COLO829 (cell line): ENCODE measurements at places on chromosomes 4 and X.

DNA sequence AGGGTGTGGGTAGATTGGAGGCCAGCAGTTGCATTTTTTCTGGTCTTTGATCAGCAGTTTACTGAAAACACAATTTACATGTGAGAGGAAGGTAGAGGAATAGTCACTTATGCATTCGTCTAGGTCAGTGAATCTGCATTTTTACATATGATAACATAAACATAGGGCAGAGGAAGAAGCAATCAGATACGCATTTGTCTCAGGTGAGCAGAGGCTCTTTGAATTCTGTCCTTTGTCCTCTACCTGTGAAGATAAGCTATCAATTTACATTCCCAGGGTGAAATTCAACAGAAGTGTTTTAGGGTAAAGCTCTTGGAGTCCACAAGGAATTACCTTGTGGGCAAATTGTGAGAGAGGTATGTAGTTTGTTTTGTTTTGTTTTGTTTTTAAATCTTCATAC, 306.5 kb downstream of the MAGEB5 start:
- DNase-seq, result no peak

- no peak for DNase-seq
Observed at GRCh38 chrX:121496966-121497365, 449.6 kb downstream of the GLUD2 start.

GRCh38 chr4:175542786-175543185, 269.3 kb downstream of the GPM6A start:
- DNase-seq, result no peak

DNA sequence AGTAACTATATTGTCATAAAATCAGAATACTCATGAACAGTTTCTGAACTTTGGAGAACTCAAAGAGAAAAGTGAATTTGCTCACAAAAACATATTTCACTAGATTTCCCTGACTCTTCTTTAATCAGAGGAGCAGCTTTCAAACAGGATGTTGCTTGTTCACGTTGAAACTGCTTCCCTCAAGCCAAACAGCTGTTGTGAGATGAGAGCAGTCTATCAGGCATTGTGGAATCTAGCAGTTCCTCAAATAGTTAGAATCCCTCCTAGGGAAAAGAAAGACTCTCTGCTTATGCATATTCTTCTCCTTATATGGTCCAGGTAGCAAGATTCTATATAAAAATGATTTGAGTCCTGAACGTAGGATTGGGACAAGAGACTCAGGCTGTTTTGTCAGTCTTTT, 1012.1 kb downstream of the FAM133A start:
- no peak for DNase-seq

DNA sequence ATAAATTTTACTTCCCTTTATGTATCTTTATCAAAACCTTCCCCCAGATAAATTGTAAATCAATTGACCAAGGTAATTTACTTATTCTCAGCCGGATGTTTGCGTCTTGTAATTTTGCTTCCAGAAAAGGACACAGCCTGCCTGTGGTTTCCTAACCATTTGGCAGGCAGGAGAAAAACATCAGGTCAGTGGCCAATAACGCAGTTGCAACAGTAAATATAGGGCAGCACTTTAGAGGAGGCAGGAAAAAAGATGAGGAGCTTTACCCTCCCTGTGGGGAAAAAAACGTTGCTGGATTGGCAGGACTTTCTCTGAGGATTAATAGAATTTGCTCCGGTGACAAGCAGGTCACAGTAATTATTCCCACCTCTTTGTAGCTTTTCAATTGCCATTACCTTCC, 2618.1 kb downstream of the ARAP2 start:
- no peak for DNase-seq

GRCh38 chr4:6905516-6906445, 3.8 kb upstream of the TBC1D14 start:
- no peak for DNase-seq

DNA sequence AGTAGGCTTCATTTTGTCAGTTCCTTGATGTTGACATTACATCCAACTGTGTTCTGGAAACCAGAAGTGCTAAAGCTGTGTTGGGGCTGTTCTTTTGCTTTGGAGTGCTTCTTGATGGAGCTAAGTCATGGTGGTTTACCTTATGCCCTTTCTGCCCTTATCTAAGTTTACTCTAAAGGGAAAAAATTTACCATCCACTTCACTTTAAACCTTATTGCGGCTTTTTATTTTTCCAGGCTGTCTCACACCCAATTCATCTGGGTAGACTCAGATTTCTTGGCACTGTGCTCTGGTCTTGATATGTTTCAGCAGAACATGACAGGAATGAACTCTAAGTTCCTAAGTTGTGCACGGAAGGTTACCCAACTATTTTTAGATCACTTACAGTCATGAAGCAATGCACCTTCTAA, 104.7 kb upstream of the TTC29 start:
- DNase-seq, result no peak

DNA sequence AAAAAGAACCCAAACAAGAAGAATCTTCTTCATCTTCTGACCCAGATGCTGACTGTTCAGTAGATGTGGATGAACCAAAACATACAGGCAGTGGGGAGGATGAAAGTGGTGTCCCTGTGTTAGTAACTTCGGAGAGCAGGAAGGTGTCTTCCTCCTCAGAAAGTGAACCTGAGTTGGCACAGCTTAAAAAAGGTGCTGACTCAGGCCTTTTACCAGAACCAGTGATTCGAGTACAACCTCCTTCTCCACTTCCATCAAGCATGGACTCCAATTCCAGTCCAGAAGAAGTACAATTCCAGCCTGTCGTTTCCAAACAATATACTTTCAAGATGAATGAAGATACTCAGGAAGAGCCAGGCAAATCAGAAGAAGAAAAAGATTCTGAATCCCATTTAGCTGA, 307.0 kb downstream of the ANK2 start:
- DNase-seq, result no peak

DNA sequence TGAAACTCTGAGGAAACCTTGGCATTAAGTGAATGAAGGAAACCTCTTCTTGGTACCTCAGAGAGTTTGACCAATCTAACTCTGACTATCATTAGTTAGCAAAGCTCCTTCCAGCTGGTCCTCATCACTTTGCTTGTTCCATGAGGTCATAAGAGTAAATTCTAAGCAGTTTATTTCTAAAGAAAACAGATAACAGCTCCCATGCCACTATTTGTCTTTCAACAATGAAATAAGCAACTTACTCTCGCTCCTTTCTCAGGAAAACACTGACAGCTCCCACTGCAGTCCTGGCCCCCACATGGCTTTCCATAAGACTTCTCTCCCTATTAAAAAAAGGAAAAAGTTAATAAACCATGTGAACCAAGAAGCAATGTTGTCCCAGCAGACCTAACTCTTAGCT, 127.7 kb downstream of the COL4A6 start:
- no peak for DNase-seq

DNA sequence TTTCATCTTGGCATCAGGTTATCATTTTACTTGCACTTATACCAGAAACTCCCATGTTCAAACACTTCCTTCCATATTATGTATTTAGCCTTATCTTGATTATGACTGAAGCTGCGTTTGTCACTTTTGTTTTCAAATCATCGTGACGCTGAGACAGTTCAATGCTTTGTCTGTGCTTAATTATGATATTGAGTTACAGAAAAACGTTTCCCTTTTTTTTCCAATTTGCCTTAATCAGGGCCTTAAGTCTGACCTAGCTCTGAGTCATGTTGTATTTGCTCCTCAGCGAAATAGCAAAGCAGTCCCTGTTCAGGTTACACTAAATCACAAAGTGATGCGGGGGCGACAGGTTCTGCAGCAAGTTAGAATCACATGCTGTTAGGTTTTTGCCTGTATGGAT, 254.7 kb downstream of the AFF2 start:
- DNase-seq, result no peak

DNA sequence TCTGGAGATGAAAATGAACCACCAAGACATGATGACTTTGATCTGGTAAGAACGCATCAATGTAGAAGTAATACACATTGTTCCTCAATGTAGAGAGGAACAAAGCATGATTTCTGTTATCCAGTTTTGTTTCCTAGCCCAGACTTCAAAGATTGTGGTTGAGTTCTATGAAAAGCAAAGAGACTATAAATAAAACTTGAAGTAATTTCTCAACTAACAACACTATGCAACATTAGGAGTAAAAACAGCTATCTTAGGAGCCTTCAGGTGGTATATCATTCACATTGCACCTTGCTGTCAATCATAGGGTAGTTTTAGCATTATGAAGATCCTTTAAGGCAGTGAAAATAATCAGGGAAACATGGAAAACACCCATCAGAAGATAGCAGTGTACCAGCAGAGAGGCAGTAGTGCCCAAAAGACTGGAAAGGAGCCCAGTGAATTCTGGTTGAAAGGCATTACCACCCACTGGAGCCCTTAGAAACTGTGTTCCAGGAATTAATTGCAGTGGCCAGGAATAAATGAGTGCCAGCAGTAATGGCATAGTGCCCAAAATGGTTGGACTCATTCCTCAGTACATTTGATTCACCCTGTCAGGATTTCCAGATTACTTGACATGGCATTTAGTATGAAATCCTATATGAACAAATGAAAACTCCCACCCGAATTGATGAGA, 300.7 kb upstream of the CXXC4 start:
- DNase-seq, result no peak

GRCh38 chr4:37279894-37280592, 35.5 kb downstream of the NWD2 start:
- no peak for DNase-seq

DNA sequence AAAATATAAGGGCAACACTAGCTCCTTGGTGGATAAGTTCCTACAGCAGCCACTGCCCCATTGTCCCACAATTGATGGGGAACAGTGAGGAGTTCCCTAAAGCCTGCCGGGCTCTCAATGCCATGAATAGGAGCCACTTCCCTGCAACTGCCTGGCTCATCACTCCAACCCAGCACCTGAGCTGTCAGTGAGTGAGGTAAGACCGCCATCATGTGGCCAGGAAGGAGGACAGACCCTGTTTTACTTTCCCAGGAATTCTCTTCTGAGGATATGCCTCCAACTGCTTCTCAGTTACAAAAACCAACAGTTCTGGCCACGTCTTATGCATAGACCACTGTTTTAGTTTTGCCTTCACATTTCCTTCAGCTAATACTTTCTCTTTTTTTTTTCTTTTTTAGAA, 45.5 kb downstream of the SRPX start:
- peak; percentile 47 for DNase-seq

DNA sequence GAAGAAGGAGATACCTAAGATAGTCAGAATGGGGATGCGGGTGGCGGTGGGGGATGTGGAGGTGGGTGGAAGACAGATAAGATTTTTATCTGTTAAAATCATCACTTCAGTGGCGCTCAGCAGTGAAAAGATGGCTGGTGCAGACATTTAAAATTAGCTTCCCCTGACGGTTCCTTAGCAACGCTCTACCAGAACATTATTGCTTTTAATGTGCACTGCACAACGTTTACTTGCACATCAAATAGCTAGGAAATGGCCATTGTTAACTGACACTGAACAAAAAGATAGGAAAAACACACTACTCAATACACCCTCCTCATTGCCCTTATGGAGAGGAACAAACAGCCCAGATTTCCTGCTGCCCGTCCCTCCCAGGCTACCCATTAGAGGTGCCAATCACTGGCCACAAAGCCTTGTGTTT, 61.0 kb upstream of the FTHL17 start:
- DNase-seq, result no peak

DNA sequence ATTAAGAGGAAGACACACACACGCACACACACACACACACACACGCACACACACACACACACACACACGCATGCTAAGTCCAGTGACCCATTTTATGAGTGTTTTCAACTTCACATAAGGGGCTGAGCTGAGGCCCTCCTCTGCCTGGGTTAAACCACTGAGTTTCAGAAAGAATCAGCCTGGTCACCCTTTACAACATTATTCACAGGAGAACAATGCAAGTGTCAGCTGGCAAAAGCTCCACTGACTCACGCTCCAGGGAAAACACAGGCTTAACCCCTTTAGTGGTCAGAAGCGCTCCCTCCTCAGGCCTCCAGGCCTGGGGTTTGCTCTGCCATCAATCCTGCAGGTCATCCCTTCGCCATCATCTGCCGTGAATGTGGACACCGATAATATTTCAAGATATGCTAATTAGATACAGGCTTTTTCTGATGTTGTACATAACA, 46.9 kb downstream of the ACOX3 start:
- no peak for DNase-seq

GRCh38 chrX:132802033-132802432, 156.4 kb downstream of the HS6ST2 start:
- DNase-seq, result no peak

DNA sequence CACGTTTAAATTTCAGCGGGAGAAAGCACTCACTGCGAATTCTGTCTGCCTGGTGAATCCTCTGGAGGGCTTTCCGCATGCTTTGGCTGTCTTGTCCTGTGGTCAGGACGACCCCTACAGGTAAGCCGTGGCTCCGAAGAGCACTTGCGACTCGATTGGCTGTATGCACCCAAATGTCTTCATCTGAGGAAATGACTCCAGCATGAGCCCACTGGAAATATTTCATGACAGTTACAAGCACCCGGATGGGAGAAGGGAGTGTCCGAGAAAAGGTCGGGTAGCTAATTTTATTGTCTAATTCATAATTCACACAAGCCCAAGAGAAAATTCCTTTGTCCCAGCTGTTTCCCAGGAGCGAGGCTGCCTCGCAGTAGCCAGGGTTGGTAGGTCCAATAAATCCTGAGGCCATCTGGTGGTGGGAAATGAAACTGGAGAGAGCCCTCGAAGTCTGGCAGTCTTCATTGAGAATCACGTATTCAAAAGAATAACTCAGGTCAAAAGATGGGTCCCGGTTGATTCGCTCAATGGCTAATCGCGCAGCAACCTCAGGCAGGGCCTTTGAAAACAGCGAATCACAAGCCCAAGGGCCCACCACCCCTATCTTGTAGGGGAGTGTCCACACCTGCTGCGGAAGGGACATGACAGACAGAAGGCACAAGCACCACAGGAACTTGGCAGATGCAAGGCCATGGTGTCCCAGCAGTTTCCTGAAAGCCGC, 6.6 kb downstream of the GUCY2F start:
- DNase-seq, result peak; percentile 39

DNA sequence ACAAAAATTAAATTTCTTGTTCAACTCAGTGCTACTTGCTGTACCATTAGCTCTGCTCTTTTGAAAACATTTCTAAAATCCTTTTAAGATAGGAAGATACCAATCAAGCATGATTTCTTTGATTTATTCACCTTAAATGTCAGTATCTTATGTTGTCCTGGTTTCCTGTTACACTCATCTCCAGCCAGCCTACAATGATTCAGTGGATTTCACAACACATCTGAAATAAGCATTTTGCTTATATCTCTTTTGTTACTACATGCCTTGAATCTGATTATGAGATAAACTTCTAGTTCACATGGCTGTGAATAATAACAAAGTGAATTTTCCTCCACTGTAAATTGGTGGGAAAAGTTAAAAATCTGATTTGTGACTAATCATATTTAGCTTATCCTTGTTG, 112.5 kb upstream of the BMP3 start:
- DNase-seq, result no peak

GRCh38 chr4:36249610-36250009, 5.3 kb upstream of the ARAP2 start:
- DNase-seq, result no peak
